ENCODE measurements at places on chromosomes 5 and 9. TPM values are rescaled to one million over a fixed set of nuclear protein-coding genes. Genes with fewer than 3 reads are reported as not detected.

Gene AK8
- total RNA-seq = not detected

Gene TRUB2
- 19.2 TPM for total RNA-seq

Gene PPP2CA
- 257 TPM for total RNA-seq

Gene CFAP157
- total RNA-seq = not detected

Gene CDX1
- not detected for total RNA-seq

Gene HTR1A
- not detected for total RNA-seq

Gene CEP72
- 3.7 TPM for total RNA-seq

Gene TSLP
- total RNA-seq = 0.79 TPM

Gene GABRB2
- total RNA-seq = not detected

Gene FCN2
- not detected for total RNA-seq

Gene ESM1
- total RNA-seq = 1.1 TPM

Gene DAPK1
- total RNA-seq = 40.0 TPM

Gene TTC16
- not detected for total RNA-seq

Gene GLE1
- 61.4 TPM for total RNA-seq

Gene CXCL14
- 0.62 TPM for total RNA-seq

Gene NR5A1
- total RNA-seq = not detected

Gene SRD5A1
- 53.5 TPM for total RNA-seq

Gene QRFP
- total RNA-seq = not detected

Gene LEAP2
- not detected for total RNA-seq

Gene SLC4A9
- total RNA-seq = not detected

Gene FAM153A
- not detected for total RNA-seq

Gene THBS4
- total RNA-seq = 0.22 TPM

Gene ARRDC1
- 31.7 TPM for total RNA-seq

Gene SRA1
- total RNA-seq = 48.5 TPM

Gene ANKRD34B
- total RNA-seq = not detected

Gene ZNF367
- 18.5 TPM for total RNA-seq

Gene OR1Q1
- not detected for total RNA-seq

Gene TLR4
- 12.5 TPM for total RNA-seq
